ENCODE measurements at places on chromosomes 1 and 21.

- no peak for DNase-seq
These were observed 11.2 kb downstream of the MINDY1 start for GRCh38 chr1:150995460-150995859.

DNA sequence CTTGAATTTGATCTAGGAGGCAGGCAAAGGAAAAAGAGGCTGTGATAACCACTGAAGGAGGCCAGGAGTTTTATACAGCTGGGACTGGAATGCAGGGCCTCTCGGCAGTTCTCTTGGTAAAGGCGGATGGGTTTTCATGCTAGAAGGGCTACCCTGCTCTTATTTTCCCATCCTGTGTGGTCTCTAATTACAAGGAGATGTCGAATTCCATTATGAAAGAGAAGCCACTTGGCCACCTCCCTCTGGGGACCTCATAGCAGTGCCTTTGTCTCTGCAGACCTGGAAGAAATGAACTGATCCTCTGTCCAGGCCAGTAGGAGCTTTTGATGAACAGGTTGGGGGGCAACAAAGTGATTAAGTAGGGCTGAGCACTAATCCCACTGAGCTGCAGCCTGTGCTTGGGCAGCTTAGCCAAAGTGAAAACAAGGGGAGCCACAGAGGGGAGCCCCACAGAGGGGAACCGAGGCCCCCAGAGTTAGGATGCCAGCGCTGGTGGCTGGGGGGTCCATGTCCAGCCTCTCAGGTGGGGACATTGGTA is 42.2 kb upstream of the BCAR3 start:
- no peak for DNase-seq

GRCh38 chr1:215543191-215543606 is 23.9 kb upstream of the KCTD3 start:
- no peak for DNase-seq

GRCh38 chr1:221663321-221663720 is 78.6 kb downstream of the DUSP10 start:
- no peak for DNase-seq

- DNase-seq: no peak
These were observed 25.1 kb downstream of the PRDM16 start for GRCh38 chr1:3093898-3094626.

- no peak for DNase-seq
These were observed 77.9 kb upstream of the TNFSF4 start for GRCh38 chr1:173285048-173285447.

DNA sequence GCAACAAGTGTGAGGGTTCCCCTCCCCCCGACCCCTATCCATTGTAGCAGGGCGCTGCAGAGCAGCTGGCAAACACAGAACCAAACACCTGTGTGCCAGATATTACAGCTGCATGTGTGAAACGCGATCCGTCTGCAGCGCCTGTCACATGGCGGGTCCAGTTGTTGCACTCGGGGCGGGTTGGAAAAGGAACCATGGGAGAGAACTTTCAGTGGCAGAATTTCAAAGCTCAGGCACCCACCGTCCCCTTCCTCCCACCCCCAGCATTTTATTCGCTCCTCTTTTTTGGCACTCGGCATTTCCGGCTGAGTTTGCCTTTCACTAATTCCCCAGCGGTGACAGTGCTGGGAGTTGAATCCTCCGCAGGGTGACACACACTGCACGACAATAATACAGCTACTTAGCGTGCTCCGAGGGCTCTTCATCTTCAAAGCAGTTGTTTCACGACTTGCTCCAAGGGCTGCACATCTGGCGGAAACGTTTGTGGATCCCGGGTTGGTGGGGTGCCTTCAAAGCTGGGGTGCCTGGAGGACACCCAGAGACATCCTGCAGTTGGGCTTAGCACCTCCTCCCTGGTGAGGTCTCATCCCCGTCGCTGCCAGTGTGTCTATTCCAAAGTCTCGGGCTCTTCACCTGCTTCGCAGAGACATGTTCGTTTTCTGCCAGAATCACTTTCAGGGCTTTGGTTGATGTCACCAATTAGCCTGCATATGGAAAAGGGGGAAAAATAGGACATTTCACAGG is 180.7 kb downstream of the ZBTB18 start:
- no peak for DNase-seq

GRCh38 chr21:15730484-15731242 is 881 bp downstream of the USP25 start:
- no peak for DNase-seq

GRCh38 chr1:28890435-28890834 is 23.9 kb upstream of the EPB41 start:
- no peak for DNase-seq

GRCh38 chr1:171116676-171117075 is 26.0 kb downstream of the FMO3 start:
- no peak for DNase-seq

GRCh38 chr1:21327566-21328323 is 37.5 kb upstream of the ECE1 start:
- no peak for DNase-seq

DNA sequence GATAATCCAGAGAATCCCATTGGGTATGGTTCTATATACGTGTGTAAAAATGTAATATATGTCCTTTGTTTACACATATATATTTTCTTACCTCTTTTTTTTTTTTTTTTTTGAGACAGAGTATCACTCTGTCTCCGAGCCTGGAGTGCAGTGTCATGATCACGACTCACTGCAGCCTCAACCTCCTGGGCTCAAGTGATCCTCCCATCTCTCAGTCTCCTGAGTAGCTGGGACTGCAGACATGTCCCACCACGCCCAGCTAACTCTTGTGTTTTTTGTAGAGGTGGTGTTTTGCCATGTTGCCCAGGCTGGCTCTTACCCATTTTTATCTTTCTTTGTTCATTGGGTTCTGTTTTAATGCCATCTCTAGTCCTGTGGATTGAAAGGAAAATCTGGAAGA is 59.5 kb downstream of the ZBTB17 start:
- no peak for DNase-seq

- no peak for DNase-seq
These were observed 12.3 kb downstream of the COLGALT2 start for GRCh38 chr1:184025242-184025675.

DNA sequence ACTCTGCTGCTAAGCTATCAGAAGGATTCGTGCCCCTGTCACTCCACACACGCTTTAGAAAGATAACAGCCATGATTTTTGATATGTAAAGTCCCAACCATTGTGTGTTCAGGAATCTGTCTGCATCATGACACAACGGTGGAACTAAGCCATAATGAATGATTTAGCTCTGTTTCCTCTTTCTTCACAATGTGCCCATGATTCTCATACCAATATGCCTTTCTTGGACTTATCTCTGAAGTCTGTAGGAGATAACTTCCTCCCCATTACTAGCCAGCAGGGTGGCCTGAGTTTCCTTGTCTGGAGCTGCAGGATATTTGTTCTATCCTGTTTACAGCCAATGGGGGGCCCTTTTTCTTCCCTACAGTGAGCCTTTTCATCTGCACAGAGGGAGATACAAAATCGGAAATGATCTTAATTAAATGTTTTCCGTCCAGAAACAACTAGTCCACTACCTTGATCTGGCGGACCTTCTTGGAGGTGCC is 511.7 kb downstream of the USP25 start:
- DNase-seq: no peak

DNA sequence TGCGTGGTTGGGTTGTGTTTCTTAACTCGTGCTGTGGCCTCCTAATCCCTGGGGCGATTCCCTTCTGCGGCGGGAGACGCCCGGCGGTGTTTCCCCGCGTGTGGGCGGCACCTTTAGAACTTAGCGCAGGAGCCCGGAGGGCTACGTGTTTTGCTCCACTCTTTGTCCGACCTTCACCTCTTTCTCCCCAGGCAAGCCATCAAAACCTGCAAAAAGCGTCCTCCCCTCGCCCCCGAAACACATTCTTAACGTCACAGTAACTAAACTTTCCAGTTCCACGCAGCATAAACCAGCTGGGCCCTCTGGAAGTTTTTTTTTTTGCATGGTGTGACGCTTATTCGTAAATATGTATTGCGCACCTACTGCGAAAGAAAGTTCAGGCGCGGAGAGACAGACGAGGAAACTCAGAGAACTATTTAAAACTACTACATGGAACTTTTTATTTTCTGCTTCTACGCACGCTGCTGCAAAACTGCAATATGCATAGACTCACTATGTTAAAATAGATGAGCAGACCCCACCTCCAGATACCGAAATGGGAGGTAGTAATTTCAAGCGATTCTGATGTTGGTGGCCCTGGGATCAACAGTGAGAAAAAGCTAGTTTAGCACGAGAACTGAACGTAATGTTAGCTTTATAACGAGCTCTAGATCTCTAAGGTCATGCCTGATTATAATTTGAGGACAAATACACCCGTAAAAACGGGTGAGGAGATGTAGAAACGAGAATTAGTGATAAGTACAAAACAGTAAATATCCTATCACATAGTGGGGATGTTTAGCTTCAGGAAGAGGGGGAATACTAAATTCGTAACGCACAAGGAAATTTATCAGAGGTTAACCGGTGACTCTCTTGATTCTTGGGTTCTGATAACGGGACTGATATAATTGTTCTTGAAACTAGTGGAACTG is 920 bp downstream of the MTR start:
- peak; percentile 89 for DNase-seq

DNA sequence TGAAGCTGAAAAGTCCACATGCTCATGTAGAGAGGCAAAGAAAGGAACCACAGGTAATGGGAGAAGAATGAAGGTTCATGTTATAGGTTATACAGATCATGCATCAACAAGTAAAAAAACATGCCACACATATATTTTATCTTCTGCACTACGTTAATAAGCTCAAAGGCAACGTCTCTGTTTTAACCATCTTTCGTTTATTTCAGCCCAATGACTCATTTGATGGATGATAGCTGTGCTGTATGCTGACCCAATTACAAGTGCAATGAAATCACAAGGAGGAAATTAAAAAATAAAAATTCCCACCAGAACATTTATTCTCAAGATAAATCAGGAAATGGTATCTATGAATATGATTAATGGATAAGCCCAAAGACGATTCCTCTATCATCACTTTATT is 24.6 kb downstream of the XCL1 start:
- no peak for DNase-seq

DNA sequence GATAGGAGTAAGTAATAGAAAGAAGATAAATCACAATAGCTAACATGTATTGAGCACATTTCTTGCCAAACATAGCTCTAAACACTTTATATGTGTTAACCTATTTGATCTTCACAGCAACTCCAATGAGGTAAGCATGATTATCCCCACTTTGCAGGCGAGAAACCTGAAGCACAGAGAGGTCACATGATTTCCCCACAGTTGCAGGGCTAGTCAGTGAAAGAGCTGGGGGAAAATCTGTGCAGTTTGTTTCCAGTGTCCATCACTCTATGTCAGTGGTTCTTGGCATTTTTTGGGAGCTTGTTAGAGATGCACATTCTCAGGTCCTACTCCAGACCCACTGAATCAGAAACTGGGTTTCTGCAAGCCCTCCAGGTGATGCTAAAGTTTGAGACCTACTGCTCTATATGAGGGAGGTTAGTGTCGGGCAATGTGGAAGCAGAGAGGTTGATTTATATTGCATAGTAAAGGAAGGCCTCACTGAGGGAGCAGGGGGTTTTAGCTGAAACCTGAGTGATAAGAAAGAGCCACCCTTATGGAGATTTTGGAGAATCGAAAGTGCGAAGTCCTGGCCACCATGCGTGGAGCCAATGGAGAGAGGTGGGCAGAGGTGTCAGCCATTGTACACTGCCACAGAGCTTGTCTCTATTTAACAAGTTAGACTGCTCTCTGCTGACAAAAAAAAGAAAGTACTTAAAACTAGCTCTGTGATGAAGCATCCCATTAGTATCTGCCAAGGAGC is 20.9 kb downstream of the MCOLN3 start:
- DNase-seq: peak; percentile 38

DNA sequence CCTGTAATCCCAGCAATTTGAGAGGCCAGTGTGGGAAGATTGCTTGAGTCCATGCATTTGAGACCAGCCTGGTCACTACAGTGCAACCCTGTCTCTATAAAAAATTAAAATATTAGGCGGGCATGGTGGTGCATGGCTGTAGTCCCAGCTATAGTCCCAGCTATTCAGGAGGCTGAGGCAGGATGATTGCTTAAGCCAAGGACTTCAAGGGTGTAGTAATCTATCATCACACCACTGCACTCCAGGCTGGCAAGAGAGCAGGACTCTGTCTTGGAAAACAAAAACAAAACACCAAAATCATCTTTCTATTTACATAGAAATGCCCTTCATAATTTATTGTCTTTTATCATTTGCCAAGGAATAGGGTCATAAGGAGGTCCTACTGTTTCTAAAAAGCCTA is 1274.1 kb upstream of the NCAM2 start:
- DNase-seq: no peak

DNA sequence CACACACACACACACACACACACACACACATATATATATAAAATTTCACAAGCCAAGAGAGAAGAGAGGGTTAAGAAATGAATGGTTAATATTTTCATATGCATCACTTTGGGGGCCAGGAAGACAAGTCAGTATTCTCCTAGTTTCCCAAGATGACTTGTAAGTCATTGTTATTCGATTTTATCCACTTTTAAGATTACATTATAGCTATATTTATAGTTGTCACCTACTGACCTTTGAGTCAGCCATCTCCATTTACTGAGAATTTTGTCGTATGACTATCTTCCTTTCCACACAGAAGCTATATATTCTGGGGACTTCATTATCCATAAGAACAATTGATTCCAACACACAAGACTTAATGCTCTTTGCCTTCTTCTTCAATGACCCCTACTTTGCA is 8.9 kb downstream of the LYST start:
- no peak for DNase-seq

GRCh38 chr1:47574451-47575165 is 136.8 kb downstream of the FOXD2 start:
- no peak for DNase-seq

DNA sequence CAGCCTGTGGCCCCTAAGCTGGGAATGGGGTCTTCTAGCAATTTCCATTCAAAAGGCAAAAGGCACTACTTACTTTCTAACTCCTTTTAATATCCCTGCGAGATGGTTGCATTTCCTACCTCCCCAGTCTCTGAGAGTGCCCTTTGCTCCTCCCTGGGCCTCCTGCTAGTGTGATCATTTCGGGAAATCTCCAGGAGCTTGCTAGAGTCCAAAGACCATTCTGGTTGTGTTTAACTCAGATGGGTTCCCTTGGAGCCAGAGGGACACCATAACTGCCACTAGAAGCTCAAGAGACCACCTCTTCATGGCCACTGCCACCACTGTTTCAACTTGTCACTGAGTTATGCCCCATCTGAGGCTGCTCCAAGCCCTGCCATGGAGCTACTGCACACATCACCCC is 34.4 kb upstream of the CYP4B1 start:
- DNase-seq: no peak

GRCh38 chr1:18410407-18410806 is 70.3 kb upstream of the KLHDC7A start:
- no peak for DNase-seq

GRCh38 chr1:213409208-213409631 is 358.2 kb downstream of the RPS6KC1 start:
- DNase-seq: no peak

- no peak for DNase-seq
These were observed 4.0 kb downstream of the BROX start for GRCh38 chr1:222716393-222716792.

DNA sequence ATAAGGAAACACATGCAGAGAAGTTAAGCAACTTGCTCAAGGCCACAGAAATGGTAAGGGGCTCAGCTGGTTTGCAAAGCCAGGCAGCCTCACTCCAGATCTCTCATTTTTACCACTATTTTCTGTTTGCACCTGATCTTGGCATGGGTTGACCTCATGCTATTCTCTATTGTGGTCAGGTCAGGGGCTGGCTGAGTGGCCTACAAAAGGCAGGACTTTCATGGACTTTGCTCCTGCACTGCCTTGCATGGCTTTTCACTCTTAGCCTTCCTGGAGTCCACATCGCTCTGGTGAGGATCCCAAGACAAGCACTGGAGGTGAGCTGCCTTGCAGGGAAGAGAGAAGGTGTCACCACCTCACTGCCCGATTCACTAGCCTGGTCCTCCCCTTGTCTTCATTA is 56.8 kb upstream of the CSF3R start:
- no peak for DNase-seq

All from CD4-positive, alpha-beta memory T cell (primary cell).